Activated CD8-positive, alpha-beta memory T cell treated with anti-CD3 and anti-CD28 coated beads for 4 hours (primary cell): ENCODE measurements at places on chromosomes 1 and 21.

GRCh38 chr1:241749945-241750695, 97.9 kb upstream of the EXO1 start:
- DNase-seq: no peak

- DNase-seq: no peak
These were observed 94.3 kb downstream of the RGS2 start for GRCh38 chr1:192903142-192903541.

- no peak for DNase-seq
These were observed at the start of gene WNT4 for GRCh38 chr1:22143065-22144033. Gene WNT4, minus strand, starts transcription at chr1:22143097. Its CDS starts 175 bp downstream, at chr1:22142922.

DNA sequence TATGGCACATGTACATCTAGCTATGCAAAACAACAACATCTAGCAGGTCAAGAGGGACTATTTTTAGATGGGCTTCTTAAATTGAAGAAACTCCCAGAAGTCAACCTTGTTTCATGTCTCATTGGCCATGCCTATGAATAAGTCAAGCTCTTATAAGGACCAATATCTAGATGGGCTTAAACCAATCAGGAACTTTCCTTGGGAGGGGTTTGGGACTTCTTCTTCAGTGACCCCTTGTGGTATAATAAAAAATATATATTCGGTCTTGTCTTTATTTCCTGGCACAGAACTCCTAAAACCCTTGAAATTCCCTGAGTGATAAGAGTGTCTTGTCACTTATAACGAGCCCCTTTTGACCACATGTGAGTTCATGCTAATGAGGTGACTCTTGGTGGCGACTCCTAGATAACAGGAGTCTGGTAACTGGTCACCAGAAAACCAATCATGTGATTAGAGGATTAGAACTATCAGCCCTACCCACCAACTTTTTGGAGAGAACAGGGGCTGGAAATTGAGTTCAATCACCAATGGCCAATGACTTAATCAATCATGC, 218.3 kb downstream of the HHIPL2 start:
- DNase-seq: no peak

DNA sequence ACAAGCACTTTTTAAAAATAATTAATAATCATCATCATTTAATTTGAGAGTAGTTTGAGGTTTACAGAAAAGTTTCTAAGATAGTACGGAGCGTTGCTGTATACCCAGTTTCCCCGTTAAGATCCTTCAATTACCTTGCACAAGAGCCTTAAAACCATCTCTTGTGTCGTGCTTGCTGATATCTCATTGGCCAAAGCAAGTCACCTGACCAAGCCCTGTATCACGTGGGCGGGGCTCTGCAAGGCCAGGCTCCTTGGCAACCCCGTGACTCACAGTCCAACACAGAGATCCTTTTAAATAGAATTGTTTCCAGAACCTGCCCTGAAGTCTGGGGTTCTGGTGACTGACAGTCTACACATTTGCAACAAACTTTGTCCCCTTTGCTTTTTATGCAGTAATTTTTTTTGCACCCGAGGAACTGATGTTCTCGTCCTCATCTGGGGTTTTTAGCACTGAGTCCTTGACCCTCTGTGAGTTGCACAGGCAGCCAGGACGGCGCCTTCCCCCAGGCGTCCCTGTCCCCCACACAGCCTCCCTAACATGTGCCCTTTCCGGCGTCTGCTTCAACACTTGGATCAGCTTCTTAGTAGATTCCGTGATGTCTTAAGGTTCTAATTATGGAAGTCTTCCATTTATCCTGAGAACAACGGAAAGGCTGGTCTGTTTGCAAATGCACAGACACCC, 183.3 kb upstream of the TMEM51 start:
- no peak for DNase-seq

GRCh38 chr1:174700775-174701174, 253.0 kb downstream of the GPR52 start:
- DNase-seq: no peak
